ENCODE measurements at places on chromosomes 3 and 15.

GRCh38 chr3:16545413-16546185 is 32.1 kb upstream of the RFTN1 start:
- no peak for DNase-seq

DNA sequence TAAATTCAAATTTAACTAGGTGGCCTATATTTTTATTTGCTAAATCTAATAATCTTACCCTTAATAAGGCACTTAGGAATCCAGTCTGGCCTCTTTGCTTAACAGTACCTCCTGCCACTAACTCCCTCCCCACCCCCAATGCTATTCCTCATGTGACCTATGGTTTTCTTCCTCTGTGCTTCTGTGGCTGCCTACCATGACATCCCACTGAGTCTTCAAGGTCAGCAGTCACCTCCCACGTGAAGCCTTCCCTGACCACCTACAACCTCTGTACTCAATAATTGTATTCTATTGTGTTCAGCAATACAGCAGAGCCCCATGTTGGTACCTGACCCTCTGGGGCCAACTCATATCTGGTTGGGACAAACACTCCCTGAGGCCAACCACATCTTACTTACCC is 9.7 kb downstream of the PARP16 start:
- DNase-seq: no peak

DNA sequence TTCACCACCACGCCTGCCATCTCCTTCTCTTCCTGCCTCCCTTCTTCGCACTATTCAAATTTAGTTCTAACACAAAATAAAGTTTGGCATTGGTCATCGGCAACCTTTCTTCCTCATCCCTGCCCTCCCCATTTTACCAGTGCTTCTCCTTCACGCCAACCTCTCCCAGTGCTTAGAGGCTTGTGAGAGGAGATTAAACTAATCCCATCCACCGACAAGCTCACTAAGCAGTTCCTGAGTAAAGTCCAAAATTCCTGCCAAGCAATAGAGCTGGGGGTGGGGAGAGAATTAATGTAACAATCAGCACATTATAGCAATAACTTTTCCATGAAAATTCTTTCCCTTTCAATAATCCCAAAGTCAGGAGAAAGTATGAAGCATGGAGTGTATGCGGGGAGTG is 157.4 kb upstream of the GMNC start:
- DNase-seq: no peak

DNA sequence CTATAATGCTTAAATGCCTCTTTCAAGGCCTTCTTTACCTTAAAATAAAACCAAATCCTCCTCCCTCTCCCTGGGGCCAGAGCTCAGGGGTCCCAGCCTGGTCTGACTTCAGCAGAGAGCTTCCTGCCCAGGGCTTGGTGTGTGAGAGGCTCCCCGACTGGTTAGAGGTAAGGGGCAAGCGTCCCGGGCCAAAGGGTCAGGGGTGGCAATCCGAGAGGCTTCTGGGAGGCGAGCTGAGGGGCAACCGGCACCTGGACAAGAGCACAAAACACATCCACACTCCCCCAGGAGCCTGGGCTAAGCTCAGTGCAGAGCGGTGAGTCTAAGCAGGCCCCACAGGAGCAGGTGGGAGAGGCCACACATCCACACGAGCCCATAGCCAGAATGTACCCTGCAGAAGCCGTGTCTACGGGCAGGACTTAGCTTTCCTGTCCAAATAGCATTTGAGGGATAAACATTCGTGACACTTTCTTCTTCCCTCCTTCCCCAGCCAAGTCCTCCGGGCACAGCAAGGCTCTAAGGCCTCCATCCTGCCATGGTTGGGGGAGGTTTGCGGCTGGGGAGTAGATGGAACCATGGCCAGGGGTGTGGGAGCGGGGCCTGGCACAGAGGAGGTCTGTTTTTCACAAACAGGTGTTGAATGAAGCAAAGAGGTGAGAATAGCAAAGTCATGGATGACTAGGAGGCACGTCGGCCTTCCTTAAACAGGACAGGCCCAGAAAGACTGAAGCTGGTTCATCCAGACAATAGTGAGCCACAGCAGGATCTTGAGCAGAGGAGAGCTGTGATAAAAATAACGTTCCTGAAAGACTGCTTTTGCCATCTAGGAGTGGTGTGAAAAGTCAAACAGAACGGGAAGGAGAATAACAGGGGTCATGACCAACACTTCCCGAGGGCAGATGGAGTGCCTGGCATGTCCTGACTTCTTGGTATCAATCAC is 98.7 kb upstream of the IQSEC1 start:
- DNase-seq: no peak

GRCh38 chr3:193333229-193333628 is 45.3 kb downstream of the ATP13A5 start:
- no peak for DNase-seq

DNA sequence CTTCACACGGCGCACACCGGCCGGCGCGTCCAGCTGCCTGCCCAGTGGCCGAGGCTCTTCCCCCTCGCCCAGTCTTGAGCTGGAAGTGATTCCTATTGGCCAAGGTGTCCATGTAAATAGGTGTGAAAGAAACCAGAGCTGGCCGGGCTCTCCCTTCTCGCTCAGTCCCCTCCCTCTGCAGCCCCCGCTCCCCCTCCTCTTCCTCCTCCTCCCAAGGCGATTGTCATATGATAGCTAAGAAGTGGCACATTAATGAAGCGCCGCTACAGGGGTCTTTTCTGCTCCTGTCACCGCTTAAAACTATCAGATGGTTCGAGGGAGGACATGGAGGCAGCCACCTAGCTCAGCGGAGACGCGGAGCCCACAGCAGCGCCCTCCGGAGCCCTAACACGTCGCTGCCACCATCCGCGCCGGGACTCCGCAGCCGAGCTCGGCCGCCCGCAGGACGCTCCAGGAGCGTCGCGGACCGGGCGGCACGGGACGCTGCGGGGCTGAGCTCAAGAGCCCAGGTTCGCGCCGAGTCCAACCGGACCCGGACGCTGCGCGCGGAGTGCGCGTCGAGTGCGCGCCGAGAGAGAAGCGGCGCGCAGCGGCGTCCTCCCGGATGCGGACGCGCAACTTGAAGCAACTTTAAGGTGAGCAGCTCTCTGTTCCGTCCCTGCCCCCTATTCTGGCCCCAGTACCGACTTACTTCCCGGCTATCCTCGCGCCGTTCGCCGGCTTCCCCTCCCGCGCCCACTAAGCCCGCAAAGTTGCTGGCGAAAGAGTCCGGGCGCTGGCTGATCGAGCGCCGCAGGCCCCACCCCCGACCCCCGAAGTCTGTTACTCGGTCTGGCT is at the start of gene FOXB1:
TSS of gene FOXB1 (plus strand) at position 303 of the 837 bp plus-strand sequence. CDS start 653 bp downstream, outside the sequence.
- DNase-seq: no peak

GRCh38 chr3:190585805-190586630 is 72.1 kb downstream of the IL1RAP start:
- DNase-seq: peak; percentile 56

- DNase-seq: no peak
Observed at GRCh38 chr15:89089316-89090230, 1.3 kb downstream of the ABHD2 start.

- peak; percentile 8 for DNase-seq
Observed at GRCh38 chr15:84023636-84024035, 211.9 kb upstream of the GOLGA6L4 start.

DNA sequence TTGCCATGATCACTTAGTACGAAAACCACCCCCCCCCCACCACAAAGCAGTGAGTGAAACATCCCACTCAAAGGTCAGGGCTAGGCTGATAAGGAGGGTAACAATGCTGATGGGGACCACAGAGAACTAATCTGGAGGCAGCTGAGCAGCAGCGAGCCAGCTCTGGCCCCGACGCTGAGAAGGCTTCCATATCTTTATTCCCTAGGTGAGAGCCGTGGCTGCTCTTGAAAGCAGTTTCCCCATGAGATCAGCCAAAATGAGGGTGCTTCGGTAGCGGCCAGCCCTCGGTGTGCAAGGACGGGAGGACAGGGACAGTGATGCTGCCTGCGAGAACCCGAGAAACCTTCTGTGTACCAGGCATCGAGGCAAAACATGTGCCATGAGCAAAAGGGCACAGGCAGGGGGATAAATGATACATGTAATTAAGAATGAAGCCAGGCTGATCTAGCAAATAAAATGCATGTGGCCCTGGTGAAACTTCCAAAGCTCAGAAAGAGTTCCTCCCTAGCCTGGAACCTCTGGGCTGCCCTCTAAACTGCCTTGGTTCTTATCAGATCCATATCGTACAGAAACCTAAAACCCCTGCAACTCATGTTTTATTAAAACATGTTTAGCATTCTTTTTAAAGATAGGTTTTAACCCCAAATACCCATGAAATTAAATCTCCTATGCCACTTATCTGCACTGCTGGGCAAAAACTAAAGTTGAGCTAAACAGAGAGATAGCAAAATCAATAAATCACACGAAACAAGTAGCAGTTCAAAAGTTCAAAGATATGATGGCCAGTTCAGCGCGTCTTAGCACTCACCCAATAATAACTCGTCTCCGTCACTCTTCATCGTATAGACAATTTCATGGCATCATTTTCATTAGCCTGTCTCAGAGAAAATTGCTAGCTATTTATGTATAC is 337.3 kb downstream of the FOXP1 start:
- DNase-seq: no peak

DNA sequence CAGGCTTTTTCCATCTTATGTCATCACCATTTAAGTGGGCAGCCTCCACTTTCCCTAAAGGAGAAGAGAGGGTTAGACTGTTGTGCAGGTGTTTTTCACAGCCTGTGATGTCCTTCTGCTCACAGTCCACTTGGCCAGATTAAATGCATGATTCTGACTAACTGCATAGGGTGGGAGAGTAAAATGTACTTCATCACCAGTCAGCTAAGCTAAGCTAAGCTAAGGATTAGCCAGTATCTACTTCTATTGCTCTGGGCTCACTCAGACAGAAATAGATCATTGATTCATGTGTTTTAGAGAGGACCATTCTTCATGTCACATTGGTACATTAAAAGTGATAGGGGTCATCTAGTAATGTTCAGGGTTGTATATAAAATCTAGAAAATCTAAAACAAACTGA is 1013.1 kb downstream of the NTRK3 start:
- DNase-seq: no peak

DNA sequence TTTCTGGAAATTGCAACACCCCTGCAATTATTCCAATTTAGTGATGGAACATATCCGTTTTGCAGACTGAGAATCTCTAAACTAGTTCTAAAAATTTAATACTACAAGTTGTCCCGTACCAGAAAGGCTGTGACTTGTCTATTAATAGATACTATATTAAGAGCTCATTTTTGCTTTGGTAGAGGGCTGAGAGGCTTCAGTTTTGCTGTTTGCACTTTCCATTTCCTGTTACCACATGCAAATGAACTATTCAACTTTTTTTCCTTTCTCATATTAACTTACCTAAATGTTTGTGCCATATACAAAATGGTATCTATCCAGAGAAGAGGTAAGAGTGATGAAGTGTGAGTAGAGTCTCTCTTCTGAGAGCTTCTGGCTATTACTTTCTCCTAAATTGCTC is 101.5 kb upstream of the CRBN start:
- no peak for DNase-seq

GRCh38 chr3:133328373-133328772 is 71.5 kb upstream of the BFSP2 start:
- no peak for DNase-seq

DNA sequence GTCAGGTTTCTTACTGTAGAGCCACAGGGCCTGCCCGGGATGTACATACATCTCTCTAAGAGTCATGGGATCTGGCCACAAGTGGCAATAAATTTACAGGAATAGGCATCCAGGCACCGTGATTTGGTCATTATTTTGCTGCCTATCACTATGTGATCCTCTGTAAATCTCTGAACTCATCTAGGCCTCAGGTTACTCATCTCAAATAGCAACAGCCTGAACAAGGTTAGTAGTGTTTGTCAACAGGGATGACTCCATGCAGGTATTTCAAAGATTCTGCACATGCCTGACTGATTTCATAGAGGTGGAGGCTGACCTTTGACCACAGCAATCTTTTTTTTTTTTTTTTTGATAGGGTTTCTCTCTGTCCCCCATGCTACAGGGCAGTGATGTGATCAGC is 88.8 kb upstream of the TBL1XR1 start:
- no peak for DNase-seq

- DNase-seq: no peak
Observed at GRCh38 chr3:45967724-45968123, 24.5 kb downstream of the CXCR6 start.

GRCh38 chr3:135964160-135964955 is 1.2 kb upstream of the PPP2R3A start:
- no peak for DNase-seq

GRCh38 chr3:55662683-55663082 is 175.6 kb upstream of the WNT5A start:
- DNase-seq: no peak

DNA sequence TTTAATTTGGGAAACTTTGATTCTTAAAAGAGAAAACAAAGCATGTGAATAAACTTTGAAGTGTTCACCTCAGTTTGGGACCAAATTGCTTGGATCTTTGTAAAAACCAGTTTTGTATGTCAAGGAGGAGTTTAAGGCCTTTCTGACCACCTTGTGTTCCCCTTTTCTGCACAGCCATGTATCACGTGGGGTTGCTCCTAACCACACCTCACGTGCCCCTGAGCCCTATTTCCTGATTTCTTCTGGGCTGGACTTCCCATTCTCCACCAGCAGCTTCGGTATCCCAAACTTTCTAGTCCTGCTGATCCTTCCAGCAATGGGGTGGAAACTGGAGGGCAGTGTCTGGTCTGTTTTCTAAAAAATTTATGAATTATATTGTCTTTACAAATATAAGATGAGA is 76.4 kb upstream of the STT3B start:
- no peak for DNase-seq

DNA sequence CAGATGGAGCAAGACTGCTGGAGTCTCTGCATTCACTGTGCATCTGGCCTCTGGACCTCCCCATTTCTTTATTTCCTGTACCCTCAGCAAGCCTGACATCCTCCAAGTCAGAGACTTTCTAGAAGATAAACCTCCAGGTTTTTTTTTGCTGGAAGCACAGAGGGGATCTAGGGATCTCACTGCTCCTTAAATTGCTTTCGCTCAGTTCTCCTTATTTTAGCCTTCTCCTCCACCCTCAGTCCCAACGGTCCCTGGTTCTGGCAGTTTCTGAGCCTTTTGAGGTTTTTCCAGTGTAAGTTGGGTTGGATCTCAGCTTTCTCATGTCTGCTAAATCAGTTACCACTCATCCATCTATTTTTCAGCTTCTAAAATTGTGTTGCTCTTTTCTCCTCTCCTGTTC is 22.7 kb upstream of the CHD2 start:
- DNase-seq: no peak

Measured in stimulated activated naive CD8-positive, alpha-beta T cell treated with anti-CD3 and anti-CD28 coated beads, Interleukin-15, amount 100 ng/mL, for 72 hours (primary cell).